Right ventricle myocardium superior (tissue), 1 donor: ENCODE measurements at places on chromosomes 11 and 22.

DNA sequence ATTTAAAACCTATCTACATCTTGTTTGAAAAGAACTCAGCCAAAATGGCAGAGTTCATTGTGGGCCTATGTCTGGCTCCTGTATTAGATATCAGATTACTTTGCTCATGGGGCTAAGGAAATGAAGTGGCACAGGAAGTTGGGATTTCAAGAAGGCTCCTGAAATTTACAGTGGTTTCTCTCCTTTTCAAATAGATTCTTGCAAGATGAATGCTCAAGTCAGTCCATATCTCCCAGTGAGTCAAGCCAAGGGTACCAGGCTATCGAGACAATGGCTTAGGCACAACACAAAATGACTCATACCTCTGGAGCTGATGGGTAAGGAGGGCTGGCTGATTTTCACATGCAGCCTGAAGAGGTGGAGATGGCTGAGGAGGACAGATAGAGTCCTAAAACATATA lies 24.1 kb upstream of the APOA1 start:
- DNase-seq: no peak

GRCh38 chr11:120547811-120548681 lies 36.5 kb downstream of the GRIK4 start:
- peak; percentile 92 for DNase-seq

DNA sequence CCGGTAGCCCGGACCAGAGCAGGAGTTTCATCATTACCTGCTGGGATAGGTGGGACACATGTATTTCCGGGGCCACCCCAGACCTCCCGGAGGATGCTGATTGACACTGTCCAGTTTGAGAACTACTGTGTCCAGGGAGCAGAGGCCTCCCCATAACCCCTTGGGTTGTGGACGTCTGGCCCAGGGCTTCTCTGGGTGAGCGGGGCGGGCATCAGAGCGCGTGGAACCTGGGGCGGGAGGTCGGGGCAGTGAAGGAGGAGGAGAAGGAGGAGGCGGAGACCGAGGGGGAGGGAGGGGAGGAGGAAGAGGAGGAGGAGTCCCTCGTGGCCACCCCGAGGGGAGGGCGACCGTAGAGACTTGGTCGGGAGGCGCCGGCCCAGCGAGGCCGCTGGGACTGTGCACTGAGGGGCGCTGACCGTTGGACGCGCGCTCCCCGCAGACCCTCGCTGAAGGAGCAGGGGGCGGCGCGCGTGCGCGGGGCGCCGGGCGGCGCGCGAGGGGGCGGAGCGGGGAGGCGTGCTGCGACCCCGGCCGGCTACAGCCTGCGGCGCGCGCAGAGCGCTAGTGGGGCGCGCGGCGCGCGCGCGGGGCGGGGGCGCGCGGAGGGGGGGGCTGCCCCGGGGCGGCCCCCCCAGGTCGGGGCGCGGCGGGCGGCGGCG lies at the start of gene GRK3:
Gene GRK3, plus strand, starts transcription at position 356 of the 659 bp plus-strand sequence. CDS start 366 bp downstream, outside the sequence.
- peak; percentile 81 for DNase-seq

GRCh38 chr11:77203901-77204753 lies 76.1 kb downstream of the MYO7A start:
- no peak for DNase-seq

- no peak for DNase-seq
These were observed 23.1 kb upstream of the RNASEH2C start for GRCh38 chr11:65743681-65744025.

DNA sequence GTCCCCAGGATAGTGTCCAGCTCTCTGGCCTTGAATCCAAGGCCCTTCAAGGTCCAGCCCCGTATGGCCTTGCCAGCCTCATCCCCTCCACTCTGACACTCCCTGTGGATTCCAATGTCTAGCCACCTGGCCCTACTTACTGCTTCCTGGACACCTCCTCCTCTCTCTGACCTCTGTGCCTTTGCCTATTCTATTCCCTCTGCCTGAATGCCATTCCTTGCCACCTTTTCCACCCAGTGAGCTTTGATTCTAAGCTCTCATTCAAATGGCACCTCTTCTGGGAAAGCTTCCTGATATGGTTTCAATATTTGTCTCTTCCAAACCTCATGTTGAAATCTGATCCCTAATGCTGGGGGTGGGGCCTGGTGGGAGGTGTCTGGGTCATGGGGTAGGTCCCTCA lies 31.9 kb upstream of the TTLL12 start:
- DNase-seq: no peak

GRCh38 chr11:26867286-26867685 lies 126.6 kb upstream of the FIBIN start:
- DNase-seq: no peak

- no peak for DNase-seq
These were observed 94.2 kb upstream of the RTL6 start for GRCh38 chr22:44592126-44592823.

DNA sequence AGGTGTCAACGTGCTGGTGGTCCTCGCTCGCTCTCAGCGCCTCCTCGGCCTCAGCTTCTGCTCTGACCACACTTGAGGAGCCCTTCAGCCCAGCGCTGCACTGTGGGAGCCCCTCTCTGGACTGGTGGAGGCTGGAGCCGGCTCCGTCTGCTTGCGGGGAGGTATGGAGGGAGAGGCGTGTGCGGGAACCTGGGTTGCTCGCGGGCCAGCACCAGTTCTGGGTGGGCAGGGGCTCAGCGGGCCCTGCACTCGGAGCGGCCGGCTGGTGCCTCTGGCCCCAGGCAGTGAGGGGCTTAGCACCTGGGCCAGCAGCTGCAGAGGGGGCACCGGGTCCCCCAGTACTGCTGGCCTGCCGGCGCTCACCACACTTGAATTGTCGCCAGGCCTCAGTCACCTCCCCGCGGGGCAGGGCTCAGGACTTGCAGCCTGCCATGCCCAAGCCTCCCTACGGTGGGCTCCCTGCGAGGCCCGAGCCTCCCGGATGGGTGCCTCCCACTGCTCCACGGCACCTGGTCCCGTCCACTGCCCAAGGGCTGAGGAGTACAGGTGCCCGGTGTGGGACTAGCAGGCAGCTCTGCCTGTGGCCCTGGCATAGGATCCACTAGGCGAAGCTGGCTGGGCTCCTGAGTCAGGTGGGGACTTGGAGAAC lies 7.6 kb upstream of the CYP2D6 start:
- no peak for DNase-seq

DNA sequence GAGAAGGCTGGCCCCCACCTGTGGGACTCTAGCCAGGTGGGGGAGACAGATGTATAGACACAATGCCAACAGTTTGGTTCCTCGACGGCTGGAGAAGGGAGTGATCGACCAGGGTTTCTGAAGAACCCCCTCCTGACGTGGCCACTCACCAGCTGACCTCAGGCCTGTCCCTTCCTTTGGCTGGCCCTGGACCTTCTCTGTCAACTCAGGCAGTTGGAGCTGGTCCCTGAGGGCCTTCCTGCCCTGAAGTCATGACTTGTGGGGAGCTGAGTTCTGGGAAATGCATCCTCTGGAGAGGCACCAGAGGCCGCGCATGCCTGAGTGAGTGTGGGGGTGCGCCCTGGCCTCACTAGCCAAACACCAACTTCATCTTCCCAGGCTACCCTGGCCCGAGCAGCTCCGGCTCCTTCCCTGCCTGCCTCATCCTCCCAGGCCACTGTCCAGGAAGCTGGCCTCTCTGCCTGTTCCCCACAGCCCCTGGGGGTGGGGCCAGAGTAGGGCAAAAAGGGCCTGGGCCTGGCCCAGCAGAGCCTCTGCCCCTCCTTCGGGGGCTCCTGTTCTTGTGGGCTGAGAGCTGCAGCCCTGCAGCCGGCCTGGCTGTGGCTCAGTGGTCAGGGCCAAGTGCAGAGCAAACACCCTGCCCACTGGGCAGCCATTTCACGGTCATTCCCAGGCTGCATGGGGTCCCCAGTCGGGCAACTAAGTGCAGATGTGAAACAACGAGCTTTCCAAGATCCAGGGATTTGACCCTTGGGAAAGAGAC lies 23.6 kb downstream of the TXN2 start:
- peak; percentile 78 for DNase-seq

GRCh38 chr11:63882555-63883242 lies 34.3 kb downstream of the RCOR2 start:
- DNase-seq: peak; percentile 68

DNA sequence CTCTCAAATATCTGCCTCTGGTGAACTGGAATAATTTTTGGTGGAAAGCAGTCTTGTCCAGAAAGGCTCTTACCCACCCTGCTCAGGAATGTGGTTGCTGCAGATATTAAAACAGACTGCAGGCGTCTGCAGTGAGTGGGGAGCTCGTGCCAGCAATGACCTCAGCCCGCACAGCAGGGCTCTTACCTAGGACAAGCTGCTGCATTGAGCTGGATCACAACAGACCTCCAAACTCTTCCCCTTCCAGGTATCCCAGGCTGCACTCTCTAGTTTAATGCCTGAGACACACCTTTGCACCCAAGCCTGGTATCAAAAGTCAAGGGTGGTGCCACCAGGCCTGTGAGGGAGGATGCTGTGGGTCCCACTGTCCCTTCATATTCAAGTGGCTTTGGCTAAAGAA lies 69.7 kb upstream of the CDON start:
- DNase-seq: peak; percentile 63

DNA sequence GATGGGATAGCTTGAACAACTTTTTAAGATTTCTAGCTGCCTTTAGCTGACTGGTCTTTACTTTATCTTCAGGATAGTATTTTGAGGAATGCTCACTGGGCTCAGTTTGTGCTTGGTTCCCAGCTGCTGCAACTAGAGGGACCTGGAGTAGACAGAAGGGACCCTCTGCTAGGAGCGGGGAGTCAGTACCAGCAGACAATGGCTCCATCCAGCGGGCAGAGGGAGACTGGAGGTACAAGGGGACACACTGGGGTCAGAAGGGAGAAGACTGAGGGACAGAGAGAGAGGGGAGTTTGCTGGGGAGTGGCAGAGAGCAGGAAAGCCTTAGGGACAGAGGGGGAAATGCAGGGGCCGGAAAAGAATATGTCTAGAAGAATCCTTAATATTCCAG lies 22.0 kb upstream of the ACER3 start:
- no peak for DNase-seq

GRCh38 chr11:45470794-45471167 lies 184.6 kb upstream of the SYT13 start:
- no peak for DNase-seq

DNA sequence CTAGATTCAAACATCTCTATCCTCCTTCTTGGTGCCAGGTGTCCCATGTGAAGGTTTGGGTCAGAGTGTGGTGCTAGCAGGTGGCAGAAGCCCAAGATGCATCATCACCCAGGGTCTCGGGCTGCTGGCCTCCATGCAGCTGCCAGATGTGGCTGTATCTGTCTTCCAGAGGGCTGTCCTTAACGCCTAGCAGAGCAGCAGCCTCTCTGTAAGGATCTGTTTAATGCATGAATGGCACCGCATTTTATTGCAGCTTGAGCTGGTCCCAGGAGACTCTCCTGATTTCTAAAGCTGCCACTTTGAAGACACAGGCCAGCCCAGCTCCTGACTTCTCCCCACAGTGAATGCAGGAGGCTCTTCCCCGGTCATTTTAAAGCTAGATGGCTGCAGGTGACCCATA lies 26.3 kb downstream of the SLC1A2 start:
- DNase-seq: no peak

DNA sequence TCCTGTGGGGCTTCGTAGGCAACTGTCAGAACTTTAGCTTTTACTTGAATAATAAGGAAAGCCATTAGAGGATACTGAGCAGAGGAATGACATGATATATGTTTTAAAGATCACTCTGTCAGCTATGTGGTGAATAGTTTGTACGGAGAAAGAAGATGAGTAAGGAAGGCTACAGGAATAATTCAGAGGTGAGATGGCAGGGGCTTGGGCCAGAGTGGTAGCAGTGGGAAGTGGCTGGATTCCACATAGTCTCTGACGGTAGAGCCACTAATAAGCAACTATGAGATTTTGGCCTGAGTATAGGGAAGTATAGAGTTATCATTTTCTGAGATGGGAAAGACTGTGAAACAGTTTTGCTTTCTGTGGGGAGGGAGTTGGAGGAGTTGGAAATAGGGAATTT lies 93.9 kb upstream of the MTMR2 start:
- no peak for DNase-seq

- no peak for DNase-seq
These were observed 11.2 kb upstream of the DGKZ start for GRCh38 chr11:46335890-46336562.

DNA sequence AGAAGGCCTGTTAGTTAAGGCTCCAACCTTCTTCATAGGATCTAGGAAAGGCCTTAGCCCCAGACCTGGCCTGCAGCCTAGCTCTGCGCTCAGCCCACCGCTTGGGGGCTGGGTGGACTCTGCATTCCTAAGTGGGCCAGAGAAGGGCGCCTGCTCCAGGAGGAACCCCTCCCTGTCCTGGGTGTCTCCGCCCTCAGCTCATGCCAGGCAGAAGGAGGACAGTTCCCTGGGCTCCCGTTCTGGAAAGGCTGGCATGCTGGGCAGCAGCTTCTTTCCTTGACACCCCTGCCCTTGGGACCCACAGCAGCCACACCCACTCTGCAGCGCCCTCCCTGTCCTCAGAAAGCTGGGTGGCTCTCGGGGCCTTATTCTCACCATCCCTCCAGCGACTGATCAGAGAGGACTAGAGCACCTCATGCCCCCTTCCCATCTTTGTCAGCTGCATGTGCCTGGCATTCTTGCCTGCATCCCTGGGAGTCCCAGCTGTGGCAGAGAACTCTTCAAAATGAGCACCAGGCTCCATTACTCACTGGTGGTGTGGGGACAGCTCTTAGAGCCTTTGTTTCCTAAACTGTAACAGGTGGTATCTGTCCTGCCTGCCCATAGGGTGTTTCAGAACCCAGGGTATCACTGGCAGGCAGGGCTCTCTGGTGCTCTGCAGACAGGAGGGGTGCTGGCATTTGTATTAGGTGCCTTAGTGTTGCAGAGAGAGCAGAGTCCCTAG lies 20.3 kb upstream of the MYRF start:
- no peak for DNase-seq

- DNase-seq: no peak
These were observed 1.6 kb downstream of the DUSP8 start for GRCh38 chr11:1570531-1570895.

- DNase-seq: no peak
These were observed 32.4 kb downstream of the EIF3F start for GRCh38 chr11:8019314-8020243.

DNA sequence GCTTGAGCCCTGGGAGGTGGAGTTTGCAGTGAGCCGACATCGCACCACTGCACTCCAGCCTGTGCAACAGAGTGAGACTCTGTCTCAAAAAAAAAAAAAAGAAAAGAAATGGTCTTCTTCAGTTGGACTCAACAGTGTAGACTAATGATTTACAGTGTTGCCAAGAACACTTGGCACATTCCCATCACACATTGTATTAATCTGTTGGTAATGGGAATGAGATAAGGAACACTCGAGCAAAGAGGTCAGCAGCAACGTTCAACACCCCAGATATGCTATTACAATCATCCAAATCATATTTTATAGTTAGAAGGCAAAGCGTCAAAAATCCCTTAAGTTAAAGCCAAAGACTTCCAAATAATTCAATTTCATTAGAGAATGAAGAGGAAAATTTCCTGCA lies 14.5 kb downstream of the CDON start:
- no peak for DNase-seq

DNA sequence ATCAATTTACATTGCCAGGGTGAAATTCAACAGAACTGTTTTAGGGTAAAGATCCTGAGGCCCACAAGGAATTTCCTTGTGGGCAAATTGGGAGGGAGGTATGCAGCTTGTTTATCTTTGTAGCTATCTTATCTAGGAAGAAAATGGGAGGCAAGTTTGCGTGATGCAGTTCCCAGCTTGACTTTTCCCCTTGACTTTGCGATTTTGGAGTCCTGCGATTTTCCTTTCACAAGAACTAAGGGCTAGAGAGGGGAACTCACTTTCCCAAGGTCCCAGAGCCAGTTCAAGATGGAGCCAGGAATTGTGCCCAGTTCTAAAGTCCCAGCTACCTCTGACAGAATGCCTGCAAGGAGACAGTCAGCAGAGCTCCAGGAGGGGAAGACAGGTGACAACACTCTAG lies 30.7 kb downstream of the RIBC2 start:
- DNase-seq: no peak

GRCh38 chr22:42883121-42883520 lies 26.0 kb upstream of the ARFGAP3 start:
- DNase-seq: no peak
